Stimulated activated CD4-positive, alpha-beta T cell treated with anti-CD3 and anti-CD28 coated beads, TNF-alpha, amount 100 ng/mL, for 24 hours (primary cell): ENCODE measurements at places on chromosomes 16 and 17.

DNA sequence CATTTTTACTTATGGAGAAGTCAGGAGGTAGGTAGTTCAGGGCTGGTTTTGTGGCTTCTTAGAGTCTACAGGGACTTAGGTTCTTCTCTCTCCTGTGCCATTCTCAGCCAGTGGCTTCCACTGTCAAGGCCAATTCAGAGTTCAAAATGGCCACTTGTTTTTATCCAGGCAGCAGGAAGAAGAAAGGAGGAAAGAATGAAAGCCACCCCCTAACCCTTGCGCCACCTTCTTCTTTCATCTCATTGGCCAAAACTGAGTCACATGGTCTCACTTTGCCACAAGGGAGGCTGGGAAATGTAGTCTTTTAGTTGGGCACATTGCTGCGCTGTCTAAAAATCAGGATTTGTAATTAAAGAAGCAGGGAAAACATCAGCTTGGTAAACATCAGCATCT lies 60.8 kb upstream of the MED9 start:
- DNase-seq: no peak

DNA sequence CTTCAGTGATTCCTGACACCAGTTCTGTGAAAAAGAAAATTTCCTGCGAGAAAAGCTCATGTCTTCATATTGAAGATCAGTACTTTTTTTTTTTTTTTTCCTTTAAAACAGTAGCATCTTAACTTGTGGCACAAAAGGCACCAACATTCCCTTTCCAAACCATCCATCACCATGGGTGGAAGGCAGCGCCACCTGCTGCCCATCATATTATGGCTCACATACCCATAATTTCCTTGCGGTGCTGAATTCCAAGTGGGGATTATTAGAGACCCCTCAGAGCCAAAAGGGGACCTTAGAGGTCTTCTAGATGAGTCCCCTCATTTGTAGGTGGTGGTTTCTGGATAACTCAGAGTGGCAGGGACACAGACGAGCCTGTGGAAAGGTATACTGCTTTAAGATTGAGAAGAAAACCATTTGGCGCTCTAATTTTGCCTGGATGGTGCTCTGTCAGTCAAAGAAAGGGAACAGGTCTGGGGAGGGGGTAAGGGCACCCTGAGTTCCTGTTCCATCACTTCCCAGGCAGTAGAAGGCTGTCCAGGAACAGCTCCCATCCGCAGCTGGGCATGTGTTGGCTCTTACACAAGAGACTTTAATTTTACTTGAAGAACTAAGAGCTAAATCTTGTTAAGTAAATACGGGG lies 7.9 kb upstream of the SOST start:
- no peak for DNase-seq

GRCh38 chr17:28996554-28997096 lies 9.2 kb downstream of the SEZ6 start:
- no peak for DNase-seq

DNA sequence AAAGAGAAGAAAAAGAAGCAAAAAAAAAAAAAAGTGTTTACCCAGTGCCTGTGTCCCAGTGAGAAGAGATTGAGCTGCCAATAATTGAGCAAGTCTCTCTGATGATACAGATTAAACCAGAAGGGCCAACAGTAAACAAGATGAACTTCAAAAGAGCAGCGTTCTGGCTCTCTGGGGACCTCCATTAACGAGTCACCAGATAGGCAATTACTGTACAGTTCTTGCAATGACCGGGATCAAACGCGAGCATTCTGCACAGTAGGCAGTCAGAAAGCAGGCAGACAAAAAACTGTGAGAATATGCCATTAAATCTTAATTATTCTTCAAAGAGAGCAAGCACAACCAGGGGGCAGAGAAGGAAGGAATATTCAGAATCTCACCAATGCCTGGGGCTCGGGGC lies 626.1 kb downstream of the TMEM114 start:
- DNase-seq: no peak

- peak; percentile 74 for DNase-seq
These were observed 3.9 kb downstream of the ITGA2B start for GRCh38 chr17:44385287-44386181.

DNA sequence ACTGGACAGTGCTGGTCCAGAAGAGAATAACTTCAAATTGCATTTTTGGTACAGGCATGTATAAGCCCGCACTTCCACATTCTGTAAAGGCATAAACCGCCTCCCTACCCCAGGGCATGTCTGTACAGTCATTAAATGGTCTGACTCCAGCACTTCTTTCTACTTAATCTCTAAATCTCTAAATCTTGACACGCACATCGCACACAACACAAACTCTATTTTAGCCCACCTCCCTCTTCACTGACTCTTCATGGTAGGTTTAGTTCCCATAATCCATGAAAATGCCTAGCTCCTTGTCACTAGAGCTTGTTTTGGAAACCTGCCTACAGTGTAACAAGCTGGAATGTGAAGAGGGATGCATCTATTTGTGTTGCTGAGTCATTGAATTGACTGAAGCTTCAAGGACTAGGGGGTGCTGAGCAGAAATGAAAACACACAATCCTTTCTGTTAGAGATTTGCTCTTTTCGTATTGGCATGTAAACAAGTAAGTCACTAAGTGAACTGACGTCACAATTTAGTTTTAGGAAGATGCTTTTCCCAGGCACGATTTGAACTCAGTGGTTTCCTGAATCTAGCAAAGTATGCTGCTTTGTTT lies 1.6 kb upstream of the DUSP14 start:
- DNase-seq: no peak
